ENCODE measurements at places on chromosomes 7 and 10.

GRCh38 chr10:112235920-112236319 is 47.3 kb upstream of the TECTB start:
- no peak for DNase-seq

DNA sequence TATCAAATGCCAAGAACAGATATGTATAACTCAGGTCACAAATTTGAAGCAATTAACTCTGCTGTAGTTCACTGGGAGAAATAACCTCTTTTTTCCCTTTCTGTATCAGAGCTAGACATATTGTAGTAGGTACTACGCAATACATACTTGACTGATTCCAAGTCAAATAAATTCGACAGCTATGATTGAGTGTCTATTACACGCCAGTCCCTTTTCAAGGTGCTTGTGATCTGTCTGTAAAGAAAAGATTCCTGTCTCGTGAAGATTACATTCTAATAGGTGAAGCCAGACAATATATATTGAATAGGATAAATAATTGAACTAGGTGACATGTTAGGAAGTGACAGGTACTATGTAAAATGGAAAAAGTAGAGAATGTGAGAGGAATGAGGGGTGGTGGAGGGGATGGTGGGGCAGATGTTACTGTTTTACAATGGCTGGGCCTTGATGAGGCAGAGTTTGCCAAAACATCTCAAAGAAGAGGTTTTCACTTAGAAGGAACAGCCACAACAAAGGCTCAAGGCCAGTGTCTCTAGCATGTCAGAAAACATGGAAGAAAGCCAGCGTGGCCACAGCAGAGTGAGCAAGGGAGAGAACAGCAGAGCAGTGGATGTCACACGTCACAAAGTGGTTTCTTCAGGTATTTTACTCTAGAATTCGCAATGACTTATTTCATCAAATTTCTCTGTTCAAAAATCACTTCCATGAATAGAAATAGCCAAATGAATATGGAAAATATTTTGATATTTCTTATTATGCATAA is 282.6 kb upstream of the CACNA2D1 start:
- no peak for DNase-seq

DNA sequence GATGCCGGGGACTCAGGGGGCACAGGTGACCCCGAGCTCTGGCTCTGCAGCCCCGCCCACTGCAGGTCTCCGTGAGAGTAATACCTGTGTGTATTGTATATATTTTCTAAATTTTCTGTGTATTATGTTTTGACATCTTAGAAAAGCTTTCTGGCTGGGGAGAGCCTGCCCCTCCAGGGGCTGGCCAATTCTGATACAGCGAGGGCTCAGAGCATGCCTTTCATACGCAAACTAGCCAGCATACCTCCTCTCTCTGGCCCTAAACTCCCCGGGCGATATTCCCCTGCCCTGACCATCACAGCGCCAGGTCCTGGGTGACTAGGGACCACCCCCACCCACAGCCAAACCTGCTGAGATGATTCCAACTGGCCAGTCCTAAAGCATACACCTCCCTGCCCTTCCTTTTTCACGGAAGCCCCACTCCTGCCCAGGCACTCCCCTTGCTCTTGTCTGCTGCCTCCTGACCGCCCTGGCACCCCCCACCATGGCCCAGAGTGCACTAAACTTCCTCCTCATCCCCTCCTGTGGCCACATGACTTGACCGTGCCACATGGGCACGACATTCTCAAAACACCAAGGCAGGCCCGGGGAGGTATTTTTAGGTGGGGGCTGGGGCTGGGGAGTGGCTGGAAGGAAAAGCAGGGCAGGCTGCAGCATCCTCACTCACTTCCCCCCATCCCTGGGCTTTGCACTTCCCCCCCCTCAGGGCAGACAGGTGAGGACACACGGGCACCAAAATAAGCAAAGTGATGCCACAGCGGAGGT is 61.5 kb downstream of the INSIG1 start:
- no peak for DNase-seq

- DNase-seq = no peak
Observed at GRCh38 chr10:98320486-98321185, 52.6 kb upstream of the LOXL4 start.

- no peak for DNase-seq
Observed at GRCh38 chr10:65891073-65891981, 1034.5 kb upstream of the LRRTM3 start.

DNA sequence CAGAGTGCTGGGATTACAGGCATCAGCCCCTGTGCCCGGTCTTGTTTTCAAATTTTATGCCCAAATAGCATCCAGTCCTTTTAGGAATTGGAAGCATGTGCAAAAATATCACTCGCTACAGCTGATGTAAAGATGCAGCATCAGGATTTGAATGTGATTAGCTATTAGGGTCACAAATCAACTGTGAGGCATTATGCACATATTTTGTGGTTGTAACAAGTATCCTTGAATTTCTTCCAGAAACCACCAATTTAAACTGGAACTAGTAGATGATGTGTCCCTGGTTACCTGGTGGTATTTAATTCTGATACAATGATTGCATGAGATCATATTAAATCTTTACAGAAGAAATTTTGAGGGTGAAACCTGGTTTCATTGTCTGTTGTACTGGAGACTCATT is 41.0 kb upstream of the ITGA8 start:
- no peak for DNase-seq

DNA sequence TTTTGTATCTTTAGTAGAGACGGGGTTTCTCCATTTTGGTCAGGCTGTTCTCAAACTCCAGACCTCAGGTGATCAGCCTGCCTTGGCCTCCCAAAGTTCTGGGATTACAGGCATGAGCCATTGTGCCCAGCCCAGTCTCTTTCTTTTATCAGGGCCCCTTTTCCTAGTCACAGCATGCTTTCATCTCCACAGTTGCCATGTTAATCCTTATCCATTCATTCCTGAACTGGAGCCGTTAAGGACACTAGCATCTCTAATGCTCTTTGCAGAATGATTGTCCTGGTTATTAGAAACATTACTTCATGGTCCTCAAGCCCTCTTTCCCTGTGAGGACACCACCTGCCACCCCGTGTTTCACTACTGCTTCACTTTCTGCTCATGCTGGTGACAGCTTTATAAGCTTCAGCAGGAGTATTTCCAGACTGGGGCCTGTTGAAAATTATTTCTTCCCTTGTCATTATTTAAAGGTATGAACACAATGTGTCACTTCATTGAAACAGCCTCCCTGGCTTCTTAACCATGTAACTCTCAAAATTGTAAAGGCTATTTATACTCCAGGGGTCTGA is 313.9 kb downstream of the BMPER start:
- DNase-seq = no peak

GRCh38 chr7:87628780-87629569 is 777 bp downstream of the RUNDC3B start:
- DNase-seq = peak; percentile 2

GRCh38 chr10:71213761-71214440 is 1.5 kb downstream of the UNC5B start:
- DNase-seq = no peak

DNA sequence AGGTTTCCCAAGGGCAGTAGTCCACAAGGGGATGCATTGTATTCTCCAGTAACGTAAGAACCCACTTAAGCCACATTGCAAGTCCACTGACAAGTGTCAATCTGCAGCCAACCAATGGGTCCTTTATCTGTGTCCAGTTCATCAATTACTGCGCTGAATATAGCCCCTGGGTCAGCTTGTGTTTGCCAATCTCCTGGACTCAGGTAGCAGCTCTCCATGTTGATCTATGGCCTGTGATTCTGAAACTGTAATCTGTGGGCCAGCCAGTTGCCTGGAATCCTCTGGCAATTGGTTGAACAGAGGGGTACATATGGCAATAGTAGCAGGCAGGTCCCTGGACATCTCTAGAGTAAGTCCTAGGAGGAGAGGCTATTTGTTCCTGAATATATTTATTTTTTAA is 8.8 kb upstream of the TMEM248 start:
- DNase-seq = no peak

GRCh38 chr7:84219310-84219709 is 24.7 kb upstream of the SEMA3A start:
- no peak for DNase-seq

DNA sequence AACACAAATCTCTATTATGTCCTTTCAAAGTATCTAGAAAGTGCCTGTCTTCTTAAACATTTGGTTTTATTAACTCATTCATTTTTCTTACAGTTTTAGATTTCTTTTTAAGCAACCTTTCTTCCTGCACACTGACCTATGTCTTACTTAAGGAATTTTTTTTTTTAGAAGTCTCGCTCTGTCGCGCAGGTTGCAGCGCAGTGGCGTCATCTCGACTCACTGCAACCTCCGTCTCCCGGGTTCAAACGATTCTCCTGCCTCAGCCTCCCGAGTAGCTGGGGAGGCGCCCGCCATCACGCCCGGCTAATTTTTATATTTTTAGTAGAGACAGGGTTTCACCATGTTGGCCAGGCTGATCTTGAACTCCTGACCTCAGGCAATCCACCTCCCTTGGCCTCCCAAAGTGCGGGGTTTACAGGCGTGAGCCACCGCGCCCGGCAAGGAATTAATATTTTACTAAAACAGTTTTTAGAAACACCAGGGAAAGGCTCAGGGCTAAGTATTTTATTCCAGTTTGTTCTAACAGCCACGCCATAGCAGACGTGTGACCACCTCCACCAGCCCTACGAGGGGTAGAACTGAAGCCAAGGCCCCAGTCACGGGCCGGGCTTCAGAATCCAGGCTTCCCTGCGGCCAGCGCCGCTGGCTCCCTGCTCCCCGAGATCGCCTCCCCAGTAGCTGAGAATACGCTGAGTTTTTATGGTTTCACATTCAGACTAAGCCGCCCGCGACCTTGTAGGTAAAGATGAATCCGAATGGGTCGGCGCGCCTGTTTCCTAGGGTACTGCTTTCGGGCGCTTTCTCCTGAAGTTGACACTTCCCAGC is 941 bp upstream of the LUC7L2 start:
- DNase-seq = no peak

GRCh38 chr10:73262105-73262730 is 9.8 kb upstream of the MRPS16 start:
- DNase-seq = no peak

DNA sequence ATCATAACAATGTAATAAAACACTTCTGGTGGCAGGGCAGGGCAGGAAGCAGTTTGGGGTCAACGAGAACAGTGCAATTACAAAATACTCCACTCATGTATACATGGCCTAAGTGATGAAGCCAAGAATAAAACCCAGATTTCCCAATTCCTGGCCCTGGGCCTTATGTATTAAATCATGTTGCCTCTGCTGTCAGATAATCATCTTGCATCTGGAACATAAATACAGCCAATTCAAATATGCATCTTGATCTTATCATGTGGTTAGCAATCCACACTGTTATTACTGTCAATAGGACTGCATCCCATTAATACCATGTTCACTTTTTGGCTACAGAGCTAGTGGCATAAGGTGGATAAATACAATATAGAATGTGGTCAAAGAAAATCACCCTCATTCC is 186.5 kb upstream of the SLC25A13 start:
- DNase-seq = no peak

GRCh38 chr10:27490807-27491206 is 13.3 kb upstream of the RAB18 start:
- DNase-seq = no peak

GRCh38 chr7:22725585-22725984 is 1.4 kb upstream of the IL6 start:
- peak; percentile 62 for DNase-seq

- no peak for DNase-seq
Observed at GRCh38 chr10:81034383-81034782, 496.7 kb downstream of the SH2D4B start.

GRCh38 chr10:130805635-130806030 is 505.9 kb downstream of the TCERG1L start:
- no peak for DNase-seq

GRCh38 chr10:60023155-60023877 is 117.0 kb upstream of the CCDC6 start:
- no peak for DNase-seq

DNA sequence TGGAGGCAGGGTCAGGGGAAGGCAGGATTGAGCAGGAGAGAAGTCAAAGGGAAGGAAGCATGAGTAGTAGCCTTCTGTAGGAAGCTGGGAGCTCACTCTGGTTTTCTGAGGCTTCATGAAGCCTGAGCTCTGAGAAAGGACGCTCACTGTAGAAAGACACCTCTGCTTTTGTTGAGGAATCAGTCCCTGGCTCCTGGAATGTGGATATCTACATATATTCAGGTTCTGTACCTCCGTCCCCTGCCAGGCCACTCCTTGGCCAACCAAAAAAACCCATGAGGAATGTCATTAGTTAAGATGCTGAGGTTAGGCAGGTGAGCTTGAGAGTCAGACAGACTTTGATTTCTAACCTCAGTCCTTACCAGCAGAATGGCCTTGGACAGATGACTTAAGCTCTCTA is 283.5 kb upstream of the HABP2 start:
- no peak for DNase-seq

- no peak for DNase-seq
Observed at GRCh38 chr10:85623342-85623741, 743.3 kb downstream of the GRID1 start.

- DNase-seq = no peak
Observed at GRCh38 chr7:17996442-17997223, 31.0 kb downstream of the PRPS1L1 start.

DNA sequence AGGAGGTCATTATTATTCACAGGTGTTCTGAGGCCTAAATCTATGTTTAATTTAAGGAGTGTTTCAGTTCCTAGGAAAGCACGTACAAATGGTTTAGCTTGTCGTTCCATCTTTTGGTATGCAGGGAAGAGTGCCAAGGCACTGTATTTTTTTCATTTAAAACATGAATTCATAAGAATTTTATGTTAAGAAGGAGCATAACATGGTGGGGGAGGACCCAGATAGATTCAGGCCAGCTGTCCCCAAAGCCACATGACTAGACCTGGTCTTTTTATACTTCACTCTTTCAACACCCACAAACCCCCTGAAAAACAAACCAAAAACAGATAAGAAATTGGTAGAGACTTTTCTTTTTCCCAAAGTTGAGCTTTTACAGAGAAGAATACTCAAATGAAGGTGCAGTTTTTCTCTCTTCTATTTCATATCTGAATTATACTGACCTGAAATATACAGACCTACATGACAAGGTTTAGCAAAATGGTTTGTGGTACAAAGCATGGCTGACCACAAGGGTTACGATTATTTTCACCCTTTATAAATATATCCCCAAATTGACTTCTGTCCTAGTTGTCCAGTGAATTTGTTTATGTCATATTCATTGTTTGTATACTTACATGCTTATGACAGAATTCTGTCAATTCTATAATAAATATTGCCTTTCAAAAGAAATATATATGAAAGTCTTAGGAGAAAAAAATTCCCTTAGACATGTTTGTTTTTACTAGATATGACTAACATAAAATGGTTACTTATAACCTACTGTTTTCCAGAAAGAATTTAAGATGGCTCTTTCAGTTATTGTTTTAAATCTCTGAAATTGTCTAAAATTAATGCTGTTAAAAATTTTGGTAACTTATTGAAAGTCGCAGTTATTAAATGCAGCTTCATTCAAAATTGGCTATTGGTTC is 71.3 kb downstream of the AP3M1 start:
- DNase-seq = no peak

DNA sequence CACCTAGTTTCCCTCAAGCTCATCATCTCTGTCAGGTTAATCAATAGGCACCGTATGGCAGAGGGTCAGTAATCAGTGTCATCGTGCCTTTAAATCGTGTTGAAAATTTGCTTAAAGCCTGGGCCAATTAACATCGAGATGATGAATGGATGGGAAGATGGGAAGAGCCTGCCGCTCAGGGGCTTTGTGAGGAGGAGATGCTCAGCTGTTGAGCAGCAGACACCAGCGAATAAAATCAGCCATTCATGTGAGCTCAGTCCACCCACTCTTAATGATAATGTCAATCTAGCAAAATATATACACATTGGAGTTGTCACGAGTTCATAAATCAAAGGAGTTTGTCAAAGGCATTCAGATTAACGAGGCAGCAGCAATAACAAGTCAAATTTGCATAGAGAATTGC is 97.7 kb downstream of the BTRC start:
- no peak for DNase-seq

Measured in muscle of arm (tissue), 14 donors.